G401 (cell line): ENCODE measurements at places on chromosomes 12 and 14. TPM values are rescaled to one million over a fixed set of nuclear protein-coding genes. Genes with fewer than 3 reads are reported as not detected.
A peak's percentile ranks its signal among the peaks of the same experiment; 100 is the strongest.

The IL22 gene
- not detected in 2 replicates for total RNA-seq

The ADAM20 gene
- total RNA-seq, result not detected in 2 replicates

The IFNG gene
- not detected in 2 replicates for total RNA-seq

The ATN1 gene
- total RNA-seq, result 2.2 and 6.2 TPM in 2 replicates

The PTPN6 gene
- 12.1 and 16.6 TPM in 2 replicates for total RNA-seq

The TMEM229B gene
- total RNA-seq, result 0.18 and 0.41 TPM in 2 replicates

The SERPINA10 gene
- total RNA-seq, result not detected in 2 replicates

The GALNT8 gene
- total RNA-seq, result 0.25 and 0.27 TPM in 2 replicates

The ESRRB gene
- total RNA-seq, result not detected in 2 replicates

The CBLN3 gene
- total RNA-seq, result 0.25 and 0.88 TPM in 2 replicates

The PLEKHG7 gene
- not detected in 2 replicates for total RNA-seq

GRCh38 chr14:74655599-74656395 lies 43.8 kb upstream of the LTBP2 start:
- no peak for DNase-seq

DNA sequence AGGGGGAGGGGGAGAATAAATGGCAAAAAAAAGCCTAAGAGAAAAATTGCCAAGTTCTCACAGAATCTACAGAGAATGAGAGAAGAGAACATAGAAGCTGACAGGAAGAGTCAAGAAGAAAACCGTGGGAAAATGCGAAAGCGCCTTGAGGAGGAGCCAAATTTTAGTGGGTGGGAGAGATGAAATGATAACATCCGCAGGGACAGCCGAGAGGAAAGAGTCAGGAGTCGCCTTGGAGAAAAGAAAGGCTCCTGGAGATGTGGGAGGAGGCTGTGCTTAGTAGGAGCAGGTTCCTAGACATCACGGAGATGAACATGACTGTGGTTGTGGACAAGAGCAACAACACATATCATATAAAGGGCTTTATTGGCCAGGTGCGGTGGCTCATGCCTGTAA lies 49.4 kb downstream of the PHLDA1 start:
- DNase-seq, result no peak

- no peak for DNase-seq
Measured at GRCh38 chr12:17017402-17017801, 411.4 kb upstream of the LMO3 start.

DNA sequence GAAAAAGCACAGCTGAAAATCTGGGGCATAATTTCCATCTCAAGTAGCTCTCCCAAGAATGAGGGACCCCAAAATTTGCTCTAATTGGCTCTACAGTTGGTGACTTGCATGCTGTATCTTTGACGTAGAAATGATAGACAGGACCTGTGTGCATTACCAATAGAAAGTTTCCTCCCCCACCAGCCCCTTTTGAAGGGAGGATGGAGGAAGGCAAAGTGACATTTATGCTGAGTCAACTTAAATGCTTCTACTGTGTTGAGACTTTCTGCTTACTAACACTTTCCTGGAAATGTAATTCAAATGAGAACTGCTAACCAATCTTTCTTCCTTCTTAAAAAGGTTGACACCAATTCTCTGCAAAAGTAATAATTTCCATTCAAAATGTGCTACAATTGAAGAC lies 31.9 kb downstream of the TSPAN8 start:
- DNase-seq, result no peak

DNA sequence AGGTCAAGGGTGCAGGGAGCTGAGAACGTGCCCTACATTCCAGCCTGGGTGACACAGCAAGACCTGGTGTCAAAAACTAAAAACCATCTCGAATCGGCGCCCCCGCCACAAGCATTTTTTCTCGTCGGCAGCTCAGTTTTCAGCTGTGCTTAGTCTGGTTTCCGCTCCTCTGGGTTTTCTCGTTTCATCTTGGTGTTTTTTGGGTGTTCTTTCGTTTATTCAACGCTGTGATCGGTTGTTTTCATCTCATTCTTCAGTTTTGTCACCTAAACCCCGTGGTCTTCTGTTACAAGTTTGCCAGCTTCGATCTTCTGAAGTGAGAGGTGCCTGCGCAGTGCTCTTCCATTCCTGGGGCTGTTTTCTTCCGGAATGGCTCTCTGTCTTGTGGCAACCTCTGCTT lies 41.4 kb downstream of the NOC4L start:
- no peak for DNase-seq

DNA sequence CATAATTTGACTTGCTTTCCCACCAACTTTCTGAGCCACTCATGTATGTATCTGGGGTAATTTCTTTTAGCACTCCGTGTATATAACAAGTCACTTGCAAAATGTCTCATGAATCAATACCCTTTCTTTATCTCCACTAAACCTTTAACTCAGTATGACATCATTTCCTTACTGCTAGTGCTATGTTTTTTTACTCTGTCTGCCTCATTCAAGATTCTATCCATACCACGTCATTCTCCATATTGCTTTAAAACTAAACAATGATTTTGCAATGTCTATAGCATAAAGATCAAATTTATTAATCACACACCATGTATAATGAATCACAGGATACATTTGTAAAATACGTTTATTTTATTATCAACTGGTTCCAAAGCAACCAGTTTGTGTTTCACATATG lies 178.2 kb downstream of the PIK3C2G start:
- no peak for DNase-seq

DNA sequence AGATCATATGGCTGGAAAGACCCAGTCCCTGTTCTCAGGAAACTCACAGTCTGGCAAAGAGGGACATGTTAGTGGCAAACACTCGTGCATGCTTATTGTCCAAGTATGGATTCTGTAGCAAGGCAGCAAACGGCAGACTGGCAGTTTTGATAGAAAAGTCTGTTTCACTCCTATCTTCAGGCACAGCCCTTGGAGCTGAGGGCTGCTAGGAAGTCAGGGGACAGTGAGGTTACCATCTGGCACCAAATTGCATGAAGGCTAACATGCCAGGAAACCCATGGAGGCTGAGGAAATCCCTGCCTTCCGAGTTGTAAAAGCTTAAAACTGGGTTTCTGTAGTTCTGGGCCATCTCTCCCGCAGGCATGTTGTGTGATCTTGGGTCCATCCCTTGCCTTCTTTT lies 32.9 kb downstream of the CALM1 start:
- peak; percentile 93 for DNase-seq

DNA sequence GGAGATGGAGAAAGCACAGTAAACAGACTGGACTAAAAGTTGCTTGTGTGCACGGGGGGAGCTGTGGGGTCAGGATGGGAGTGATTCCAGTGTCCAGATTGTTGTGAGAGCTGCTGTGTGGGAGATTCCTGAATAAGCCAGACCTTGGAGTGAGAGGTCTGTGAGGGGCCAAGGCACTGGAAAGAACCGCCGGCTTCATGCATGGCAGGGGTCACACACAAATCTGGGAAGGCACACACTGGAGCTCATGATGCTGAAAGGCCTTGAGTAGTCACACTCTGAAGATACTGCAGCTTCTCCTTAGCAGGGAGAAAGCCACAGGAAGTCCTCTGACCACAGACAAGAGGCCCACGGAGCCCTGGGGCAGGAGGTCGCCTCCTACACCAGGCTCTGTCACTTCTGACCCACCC lies 23.1 kb downstream of the ADCY6 start:
- DNase-seq, result no peak

GRCh38 chr12:48681399-48681709 lies 684 bp downstream of the KANSL2 start:
- no peak for DNase-seq

- DNase-seq, result no peak
Measured at GRCh38 chr12:120051535-120051934, 62.5 kb downstream of the BICDL1 start.

- DNase-seq, result no peak
Measured at GRCh38 chr14:105142651-105143450, 25.7 kb downstream of the JAG2 start.

GRCh38 chr14:28773861-28774691 lies 7.5 kb downstream of the FOXG1 start:
- no peak for DNase-seq
